Nasal cavity respiratory epithelium epithelial cell of viscerocranial mucosa (primary cell): ENCODE measurements at places on chromosomes 2 and 18. TPM values are rescaled to one million over a fixed set of nuclear protein-coding genes. Genes with fewer than 3 reads are reported as not detected.

MAP3K19 gene
- not detected in 2 replicates for total RNA-seq

WNT10A gene
- total RNA-seq, result 1.0 and 7.5 TPM in 2 replicates

FIGN gene
- total RNA-seq, result 1.0 and 1.6 TPM in 2 replicates

TUBB8B gene
- under 0.01 and 0.43 TPM in 2 replicates for total RNA-seq

TUBA3D gene
- total RNA-seq, result not detected in 2 replicates
